Stimulated activated CD4-positive, alpha-beta T cell treated with anti-CD3 and anti-CD28 coated beads, Interleukin-15, amount 100 ng/mL, for 24 hours (primary cell): ENCODE measurements at places on chromosomes 11 and 22.

- DNase-seq = no peak
Observed at GRCh38 chr22:45930324-45930723, 46.6 kb downstream of the WNT7B start.

DNA sequence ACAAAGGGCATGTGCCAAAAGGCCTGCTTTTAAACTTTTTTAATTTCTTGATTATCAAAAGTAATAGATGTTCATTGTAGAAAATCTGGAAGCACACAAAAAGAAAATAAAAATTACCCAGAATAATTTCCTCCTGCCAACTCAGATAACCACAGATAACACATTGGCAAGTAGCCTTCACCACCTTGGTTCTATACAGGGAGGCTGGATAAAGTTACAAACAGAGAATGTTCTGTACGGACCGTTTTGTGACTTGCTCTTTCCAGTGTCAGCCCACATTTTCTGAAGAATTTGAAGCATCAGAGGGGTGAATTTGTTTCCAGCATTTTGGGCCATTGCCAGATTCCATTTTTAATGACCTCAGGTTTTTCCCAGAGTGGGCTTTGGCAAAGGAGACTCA lies 23.5 kb downstream of the TUG1 start:
- no peak for DNase-seq

DNA sequence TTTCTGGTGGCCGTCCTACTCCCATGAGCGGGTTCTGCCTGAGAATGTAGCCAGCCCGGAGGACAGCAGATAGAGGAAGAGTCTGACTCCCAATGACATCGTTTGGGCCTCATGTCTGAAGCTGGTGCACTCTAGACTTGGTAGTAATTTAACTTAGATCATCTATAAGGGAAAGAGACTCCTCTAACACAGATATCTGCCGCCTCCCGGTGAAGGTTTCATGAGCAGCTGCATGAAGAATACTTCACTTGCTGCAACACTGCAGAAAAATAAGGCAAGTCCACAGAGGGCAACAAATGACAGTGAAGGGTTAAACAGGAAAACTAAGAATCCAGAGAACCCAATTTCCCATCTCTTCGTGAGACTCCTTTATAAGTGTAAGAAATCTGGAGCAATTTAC lies 5.9 kb upstream of the ARL2 start:
- no peak for DNase-seq

GRCh38 chr11:44351898-44352498 lies 42.1 kb upstream of the ALX4 start:
- DNase-seq = no peak

DNA sequence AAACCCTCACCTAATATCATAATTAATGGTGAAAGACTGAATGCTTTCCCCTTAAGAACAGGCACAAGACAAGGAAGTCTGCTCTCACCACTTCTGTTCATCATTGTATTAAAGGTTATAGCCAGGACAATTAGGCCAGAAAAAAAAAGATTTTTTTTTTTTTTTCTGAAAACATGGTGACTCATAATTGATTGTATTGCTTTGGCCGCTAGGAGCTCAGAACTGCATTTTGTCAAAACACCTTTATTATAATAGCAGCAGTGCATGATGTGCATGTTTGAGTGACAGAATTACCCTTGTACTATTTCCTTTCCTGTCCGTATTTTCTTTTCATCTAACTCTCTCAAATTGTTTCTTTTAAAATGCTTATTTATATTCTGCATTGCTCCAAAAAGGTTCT lies 98.1 kb downstream of the RNF169 start:
- DNase-seq = no peak

GRCh38 chr11:74014880-74015279 lies 6.0 kb upstream of the UCP3 start:
- DNase-seq = no peak

GRCh38 chr11:80929031-80929805 lies 1488.4 kb upstream of the TENM4 start:
- no peak for DNase-seq

DNA sequence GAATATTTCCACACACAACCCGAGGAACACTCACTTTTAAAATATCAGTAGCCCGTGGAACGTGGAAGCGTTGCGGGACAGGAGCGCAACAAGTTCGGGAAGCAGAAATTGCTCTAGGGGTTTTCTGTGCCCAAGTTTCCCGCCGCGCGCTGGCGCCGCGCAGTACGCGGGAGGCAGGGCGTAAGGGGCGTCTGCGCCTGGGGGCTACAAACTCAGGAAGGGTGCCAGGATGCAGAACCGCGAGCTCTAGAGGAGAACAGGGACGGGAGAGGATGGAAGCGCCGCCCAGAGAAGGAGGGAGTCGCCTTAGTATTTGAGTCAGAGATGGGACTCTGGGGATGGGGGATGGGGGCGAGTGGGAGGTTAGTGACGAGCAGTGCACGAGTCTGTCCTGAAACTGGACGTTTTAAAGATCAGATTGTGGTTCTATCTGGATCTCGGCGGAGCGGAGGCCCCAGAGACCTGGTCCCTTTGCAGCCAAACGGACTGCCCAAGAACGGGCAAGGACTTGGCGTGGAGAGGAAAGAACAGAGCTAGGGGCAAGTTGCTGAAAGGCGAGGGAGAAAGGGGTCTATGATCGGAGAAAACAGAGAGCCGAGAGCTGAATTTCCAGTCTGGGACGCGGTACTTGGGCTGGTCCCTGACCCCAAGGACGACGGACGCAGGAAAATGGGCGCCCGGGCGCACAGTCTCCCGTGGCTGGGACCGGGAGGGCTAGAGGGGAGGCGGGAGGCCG lies 4.7 kb downstream of the BSX start:
- DNase-seq = no peak

DNA sequence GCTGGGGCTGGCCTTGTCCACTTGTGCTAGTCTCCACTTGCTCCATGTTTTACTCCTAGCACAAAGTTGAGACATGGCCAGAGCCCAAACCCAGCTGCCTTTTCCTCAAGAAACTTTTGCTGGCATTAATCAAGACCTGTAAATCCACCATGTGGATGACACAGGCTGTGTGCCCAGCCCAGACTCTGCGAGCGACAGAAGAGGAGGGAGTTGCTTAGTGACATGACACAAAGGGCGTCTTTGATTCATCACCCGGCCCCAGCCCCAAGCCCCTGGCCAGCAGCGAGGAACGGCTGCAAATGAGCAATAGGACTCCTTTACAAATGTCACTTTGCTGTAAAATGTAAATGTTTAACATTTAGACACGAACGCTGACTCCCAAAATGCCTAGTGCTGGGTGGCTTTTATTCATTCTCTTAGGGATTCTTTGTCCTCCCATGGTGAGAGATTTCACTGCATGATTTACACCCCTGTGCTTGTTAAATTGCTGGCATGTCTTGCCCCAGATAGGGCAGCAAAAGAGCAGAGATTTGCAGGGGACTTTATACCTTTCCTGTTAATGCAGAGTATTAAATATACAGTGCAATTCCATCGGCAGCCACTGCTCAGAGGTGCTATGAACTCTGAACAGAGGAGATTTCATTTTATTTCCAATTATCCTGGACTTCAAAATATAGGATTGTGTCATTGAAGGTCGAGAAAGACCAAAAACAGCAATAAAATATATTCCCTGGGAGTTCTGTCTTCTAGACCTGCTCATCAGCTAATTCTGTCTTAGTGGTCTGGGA lies 263.6 kb upstream of the NCAM1 start:
- DNase-seq = no peak

GRCh38 chr11:270451-271318 lies 7.5 kb upstream of the NLRP6 start:
- DNase-seq = no peak

DNA sequence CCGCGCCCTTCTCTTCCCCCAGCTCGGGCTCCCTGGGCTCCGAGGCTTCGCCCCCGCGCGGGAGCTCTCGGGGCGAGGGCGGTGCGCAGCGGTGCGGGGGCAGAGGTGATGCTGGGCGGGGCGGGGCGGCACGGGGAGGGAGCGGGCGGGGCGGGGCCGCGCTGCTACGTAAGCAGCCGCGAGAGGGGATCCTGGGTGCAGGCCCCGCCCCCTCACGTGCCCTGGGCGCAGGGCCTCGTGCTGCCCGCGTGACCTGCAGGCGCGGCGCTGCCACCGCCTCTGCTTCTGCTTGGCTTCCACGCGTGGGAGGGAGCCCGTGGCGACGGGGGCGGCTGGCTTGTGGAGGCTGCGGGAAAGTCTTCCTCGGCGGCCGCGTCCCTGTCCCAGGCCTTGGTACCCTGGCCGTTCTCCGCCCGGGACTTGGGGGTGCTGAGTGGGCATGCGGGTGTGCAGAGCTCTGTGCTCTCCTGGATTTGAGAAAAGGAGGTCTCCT lies 132.6 kb upstream of the HSD17B12 start:
- peak; percentile 16 for DNase-seq

DNA sequence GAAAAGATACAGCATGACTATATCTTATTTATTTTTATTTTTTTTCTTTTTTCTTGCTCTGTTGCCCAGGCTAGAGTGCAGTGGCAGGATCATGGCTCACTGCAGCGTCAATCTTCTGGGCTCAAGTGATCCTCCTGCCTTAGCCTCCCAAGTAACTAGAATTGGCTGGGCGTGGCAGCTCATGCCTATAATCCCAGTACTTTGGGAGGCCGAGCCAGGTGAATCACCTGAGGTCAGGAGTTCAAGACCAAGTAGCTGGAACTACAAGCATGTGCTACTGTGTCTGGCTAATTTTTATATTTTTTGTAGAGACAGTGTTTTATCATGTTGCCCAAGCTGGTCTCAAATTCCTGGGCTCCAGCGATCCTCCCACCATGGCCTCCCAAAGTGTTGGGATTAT lies 28.3 kb upstream of the CCDC134 start:
- DNase-seq = no peak

- DNase-seq = no peak
Observed at GRCh38 chr11:114297806-114298709, 1.9 kb downstream of the NNMT start.

DNA sequence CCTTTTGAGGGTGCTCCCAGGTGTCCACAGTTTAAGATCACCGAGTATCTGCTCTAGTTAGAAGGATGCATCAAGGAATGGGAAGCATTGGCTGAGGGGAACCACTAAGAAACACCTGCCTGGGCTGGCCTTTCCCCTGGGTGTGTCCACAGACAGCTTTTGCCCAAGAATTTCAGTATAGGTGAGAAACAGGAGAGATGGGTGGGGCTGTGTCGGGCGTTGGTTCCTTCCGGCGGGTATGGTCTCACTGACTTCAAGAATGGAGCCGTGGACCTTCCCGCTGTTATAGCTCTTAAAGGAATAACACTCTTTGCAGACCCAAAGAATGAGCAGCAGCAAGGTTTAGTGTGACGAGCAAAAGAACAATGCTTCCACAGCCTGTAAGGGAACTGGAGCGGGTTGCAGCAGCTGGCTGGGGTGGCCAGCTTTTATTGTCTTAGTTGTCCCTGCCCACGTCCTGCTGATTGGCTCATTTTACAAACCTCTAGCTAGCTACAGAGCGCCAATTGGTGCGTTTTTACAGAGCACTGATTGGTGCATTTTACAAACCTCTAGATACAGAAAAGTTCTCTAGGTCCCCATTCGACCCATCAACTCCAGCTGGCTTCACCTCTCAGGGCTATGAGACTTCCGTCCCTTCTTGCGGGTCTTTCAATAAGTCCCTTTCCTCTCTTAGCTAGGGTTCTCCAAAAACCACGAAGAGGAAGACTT lies 2.4 kb downstream of the FADS1 start:
- no peak for DNase-seq

GRCh38 chr11:57001674-57002401 lies 13.1 kb downstream of the OR5AK2 start:
- no peak for DNase-seq

GRCh38 chr22:30372915-30373314 lies 14.3 kb downstream of the RNF215 start:
- DNase-seq = no peak

DNA sequence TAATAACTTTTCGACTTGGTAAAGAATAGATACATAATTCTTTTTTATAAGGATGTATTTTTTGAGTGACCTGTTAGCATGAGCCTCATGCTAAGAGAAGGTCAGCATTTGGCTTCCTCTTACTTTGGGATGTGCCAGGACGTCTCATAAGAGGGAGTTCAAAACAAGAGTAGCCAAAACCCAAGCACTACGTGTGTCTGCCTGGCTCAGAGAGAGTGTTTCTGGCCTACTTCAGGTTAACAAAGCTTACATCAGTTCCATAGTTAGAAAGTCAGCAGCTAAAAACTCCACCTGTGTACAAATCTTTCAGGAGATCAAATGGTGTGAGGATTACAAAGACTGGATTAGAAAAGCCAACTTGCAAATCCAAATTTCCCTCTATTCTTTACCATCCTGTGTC lies 13.9 kb downstream of the SNX19 start:
- no peak for DNase-seq

DNA sequence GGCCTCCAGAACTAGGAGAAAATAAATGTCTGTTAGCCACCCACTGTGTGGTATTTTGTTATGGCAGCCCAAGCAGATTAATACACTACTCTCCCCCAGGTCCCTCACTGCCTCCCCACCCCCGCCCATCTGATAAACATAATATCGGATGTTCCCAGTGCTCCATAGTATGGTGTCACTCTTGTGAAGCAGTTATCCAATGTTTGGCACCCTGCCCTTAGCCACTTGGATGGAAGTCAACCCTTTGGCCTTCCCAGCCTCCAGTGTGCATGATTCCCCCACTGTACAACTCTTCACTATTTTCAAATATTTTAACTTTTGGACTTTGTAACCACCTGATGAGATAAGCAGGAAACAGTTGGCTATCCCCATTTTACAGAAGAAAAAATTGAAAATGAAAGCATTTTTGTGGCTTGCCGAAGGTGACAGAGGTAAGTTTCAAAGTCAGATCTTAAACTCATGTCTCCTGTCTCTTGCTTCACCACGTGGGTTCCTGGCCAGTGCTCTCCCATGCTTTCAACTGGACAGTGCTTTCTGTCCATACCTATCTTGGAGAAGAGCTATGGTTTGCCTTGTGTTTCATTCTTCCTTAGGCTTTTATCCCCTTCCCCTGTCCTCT lies 53.2 kb downstream of the ALX4 start:
- DNase-seq = no peak

- no peak for DNase-seq
Observed at GRCh38 chr22:46092011-46092410, 58.3 kb upstream of the PPARA start.

DNA sequence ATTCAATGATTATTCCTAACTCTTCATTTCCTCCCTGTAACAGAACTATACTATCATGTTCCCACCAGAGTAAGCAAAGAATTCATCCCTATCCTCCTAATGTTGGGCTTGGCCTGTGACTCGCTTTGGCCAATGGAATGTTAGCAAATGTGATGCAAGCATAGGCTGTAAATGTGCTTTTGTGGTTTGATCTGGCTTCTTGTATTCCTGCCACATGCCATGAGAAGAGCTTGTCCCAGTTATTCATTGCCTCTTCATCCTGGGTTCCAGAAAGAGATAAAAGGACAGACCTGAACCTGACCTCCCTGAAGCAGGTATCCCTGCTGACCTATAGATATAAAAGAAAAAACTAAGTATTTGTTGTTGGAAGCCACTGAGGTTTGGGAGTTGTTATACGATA lies 51.0 kb downstream of the SYTL2 start:
- no peak for DNase-seq

DNA sequence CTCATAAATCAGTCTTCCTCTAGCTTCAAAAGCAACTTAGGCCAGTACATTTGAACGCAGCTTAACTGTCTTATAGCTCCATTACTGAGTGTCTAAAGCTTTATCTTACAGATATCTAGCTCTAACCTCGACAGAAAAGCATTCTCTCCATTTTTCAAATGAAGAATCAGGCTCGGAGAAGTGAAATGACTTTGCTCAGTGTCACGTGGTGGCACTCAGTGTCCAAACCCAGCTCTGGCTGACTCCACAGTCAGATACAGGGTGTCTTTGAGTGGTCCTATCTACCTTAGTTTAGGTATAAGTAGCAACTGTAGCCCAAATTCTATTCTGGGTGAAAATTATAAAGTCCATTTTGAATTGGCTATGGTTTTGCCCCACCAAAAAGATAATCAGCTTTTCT lies 38.7 kb upstream of the CHST1 start:
- no peak for DNase-seq
